Type B pancreatic cell (in vitro differentiated cells): ENCODE measurements at places on chromosomes 11 and 22.

DNA sequence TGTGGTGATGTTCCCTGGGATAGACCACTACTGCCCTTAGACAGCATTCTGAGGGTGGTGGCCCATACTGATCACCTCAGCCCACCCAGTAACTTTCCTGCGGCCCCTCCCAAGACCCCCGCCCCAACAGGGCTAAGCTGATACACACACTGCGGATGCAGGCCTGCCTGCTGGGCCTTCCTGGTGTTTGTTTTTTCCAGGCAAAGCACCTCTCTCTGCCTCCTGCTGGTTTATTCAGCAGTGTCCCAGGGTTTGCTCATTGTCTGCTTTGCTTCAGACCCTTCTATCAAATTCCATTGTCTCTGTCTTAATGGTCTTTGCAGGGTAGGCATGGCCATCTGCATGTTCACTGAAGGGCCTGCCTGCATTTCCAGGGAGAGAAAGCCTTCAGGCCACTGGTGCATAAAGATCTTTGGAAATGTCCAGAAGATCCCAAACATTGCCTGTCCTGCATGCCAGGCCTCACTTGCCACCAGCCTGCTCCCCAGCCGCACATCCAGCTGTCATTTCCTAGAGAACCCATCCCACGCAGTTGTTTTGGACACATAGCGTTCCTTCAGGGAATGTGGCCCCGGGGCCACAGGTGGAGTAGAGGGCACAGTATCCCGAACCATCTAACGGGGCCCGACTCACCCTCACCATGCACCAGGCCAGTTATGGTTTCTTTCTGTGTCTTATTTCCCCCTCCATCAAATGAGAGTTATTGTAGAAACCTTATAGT is 50.2 kb downstream of the BCR start:
- peaks cover 30% of the 10 kb centered on the region for H3K36me3 ChIP-seq
- H3K27ac ChIP-seq: no peak overlapping the region
- peaks cover 34% of the 10 kb centered on the region for H3K4me1 ChIP-seq
- no peak for DNase-seq

DNA sequence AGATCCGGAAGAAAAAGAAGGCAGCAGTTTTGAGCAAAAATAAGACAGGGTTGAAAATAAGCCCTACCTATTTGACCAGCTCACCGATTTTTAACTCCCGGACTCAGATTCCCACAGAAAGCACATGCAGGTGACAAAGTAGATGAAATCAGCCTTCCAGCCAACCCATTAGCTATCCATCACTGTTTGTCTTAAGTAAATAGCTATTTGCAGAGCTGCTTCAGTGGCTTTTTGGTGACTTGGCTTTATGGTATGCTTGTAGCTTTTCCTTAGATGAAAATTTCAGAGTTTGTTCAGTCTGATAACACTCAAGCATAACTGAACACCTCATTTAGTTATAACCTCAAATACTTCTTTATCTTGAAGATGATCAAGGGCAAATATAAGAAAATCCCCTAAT is 192.6 kb downstream of the HIPK3 start:
- H3K4me1 ChIP-seq: peaks cover 7% of the 10 kb centered on the region
- no peak overlapping the region for H3K4me3 ChIP-seq
- DNase-seq: no peak

DNA sequence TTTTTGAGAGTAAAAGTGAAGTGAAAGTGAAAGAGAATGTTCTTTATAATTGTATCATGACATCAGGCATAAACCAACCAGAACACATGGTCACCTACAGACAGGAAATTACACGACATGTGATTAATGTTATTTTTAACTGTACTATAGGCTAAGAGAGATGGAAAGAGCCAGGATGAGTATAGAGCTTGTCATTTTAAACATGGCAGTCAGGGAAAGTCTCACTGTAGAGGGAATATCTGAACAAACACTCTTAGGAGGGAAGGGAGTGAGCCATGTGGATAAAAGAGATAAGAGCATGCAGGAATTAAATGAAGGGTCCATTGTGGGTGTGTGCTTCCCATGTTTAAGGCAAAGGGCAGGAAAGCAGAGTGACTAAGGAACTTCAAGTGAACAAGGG is 599.1 kb upstream of the FAT3 start:
- no peak for DNase-seq
- H3K4me1 ChIP-seq: no peaks in the 10 kb centered on the region
- no peaks in the 10 kb centered on the region for H3K27me3 ChIP-seq
- H3K27ac ChIP-seq: no peak overlapping the region

DNA sequence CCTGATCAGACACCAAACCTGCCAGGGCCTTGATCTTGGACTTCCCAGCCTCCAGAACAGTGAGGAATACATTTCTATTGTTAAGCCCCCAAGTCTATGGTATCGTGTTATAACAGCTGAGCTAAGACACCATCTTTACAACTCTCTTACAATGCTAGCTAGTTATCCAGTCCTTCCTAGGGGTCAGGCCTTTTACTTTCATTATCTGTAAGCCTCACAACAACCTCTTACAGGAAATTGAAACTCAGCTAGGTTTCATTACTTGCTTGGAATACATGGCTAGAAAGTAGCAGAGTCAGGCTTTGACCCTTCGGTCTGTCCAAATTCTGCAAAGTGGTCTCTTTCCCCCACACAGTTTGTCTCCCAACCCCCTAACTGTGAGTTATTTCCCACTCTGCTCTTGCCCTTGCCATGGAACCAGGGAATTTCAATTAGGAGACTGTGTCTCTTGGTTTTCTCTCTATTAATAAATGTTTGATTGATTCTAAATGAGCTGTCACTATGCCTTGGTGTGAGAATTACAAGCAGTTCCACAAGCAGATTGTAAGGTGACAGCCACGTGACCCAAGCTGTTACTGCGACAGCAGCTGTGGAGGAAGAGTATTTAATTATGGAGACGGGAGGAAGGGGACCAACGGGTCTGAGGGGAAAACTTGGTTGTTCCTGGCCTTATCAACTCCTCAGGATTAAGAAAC is 38.4 kb upstream of the CLMP start:
- peak overlapping the region; percentile 59 for H3K27ac ChIP-seq
- H3K27me3 ChIP-seq: peaks cover 5% of the 10 kb centered on the region
- H3K4me1 ChIP-seq: peaks cover 25% of the 10 kb centered on the region
- DNase-seq: no peak

DNA sequence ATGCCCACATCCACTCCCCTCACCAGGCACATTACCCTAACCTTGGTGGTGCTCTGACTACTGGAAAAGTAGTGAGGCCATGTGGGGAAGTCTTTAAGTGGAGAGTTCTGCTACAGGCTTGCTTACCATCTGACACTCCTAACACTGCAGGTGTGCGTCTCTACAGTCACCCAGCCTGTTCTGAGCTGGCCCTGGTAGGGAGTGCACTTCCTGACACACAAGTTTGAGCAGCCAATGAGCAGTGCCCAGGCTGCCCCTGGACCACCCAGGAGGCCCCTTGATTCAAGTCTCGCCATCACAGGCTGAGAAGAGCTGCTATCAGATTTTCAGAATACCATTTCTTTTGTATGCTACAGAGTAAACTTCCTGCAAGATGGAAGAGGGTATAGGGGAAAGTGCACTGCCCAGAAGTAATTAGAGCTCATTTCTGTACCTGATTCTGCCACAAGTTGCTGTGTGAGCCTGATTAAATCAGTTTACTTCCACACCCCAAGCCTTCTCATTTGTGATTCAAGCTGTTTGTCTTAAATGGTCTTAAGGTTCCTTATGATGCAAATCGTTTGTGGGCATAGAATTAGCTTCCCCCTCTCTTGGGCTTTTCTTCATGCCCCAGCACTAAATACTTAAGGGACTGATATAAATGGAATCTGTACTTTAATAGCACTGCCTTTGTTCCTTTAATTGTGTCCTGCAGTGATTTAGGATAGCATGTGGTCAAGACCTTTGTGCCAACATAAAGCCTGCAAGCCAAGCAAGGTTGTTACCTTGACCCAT is 22.2 kb downstream of the OPCML start:
- DNase-seq: no peak
- H3K4me3 ChIP-seq: no peak overlapping the region
- H3K36me3 ChIP-seq: no peaks in the 10 kb centered on the region
- H3K4me1 ChIP-seq: peaks cover 6% of the 10 kb centered on the region

GRCh38 chr22:33000342-33001280 is 57.6 kb downstream of the SYN3 start:
- no peaks in the 10 kb centered on the region for H3K27me3 ChIP-seq
- no peak overlapping the region for H3K27ac ChIP-seq
- H3K36me3 ChIP-seq: peaks cover 3% of the 10 kb centered on the region
- peak; percentile 86 for DNase-seq

- no peak overlapping the region for H3K27ac ChIP-seq
- no peaks in the 10 kb centered on the region for H3K27me3 ChIP-seq
- no peak for DNase-seq
- no peaks in the 10 kb centered on the region for H3K36me3 ChIP-seq
- no peaks in the 10 kb centered on the region for H3K4me1 ChIP-seq
Observed at GRCh38 chr11:10646681-10647355, 46.7 kb downstream of the IRAG1 start.

- H3K27ac ChIP-seq: no peak overlapping the region
- DNase-seq: no peak
- H3K4me3 ChIP-seq: no peak overlapping the region
Observed at GRCh38 chr11:127478826-127479225, 478.3 kb upstream of the KIRREL3 start.

DNA sequence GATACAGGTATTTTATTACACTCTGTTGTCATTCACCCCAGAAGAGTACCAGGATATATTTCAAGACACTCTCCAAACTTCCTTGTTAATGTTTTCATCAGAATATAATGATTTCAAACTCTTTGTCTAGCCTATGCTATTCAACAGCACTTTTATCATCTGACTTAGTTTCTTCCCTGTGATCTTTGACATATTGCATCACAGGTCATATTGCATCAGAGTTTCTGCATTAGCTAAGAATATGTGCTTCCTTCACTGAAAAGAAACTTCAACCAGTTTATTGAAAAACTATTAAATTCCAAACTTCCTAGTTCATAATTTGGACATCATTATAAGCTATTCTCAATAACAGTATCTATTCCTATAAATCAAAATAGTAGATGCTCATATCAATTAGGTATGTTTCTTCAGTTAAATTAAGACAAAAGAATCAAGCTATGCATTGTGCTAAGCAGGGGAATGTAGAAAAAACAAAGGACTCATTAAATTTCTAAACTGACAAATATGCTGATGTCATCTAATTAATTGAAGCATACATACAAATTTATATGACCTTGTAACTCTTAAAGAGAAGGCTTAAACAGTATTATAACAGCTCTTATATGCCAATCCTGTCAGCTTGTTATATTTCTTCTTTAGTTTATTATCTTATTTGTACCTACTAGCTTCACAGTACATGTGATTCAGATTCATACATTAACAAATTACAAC is 361.8 kb upstream of the LUZP2 start:
- H3K27me3 ChIP-seq: no peaks in the 10 kb centered on the region
- H3K4me3 ChIP-seq: no peak overlapping the region
- DNase-seq: no peak
- H3K27ac ChIP-seq: no peak overlapping the region
- no peaks in the 10 kb centered on the region for H3K36me3 ChIP-seq
